ENCODE measurements at places on chromosomes 16 and 17.
A peak's percentile ranks its signal among the peaks of the same experiment; 100 is the strongest.

GRCh38 chr16:49855280-49855821 lies 561 bp downstream of the ZNF423 start:
- DNase-seq = no peak

GRCh38 chr17:18382441-18383078 lies 5.0 kb downstream of the EVPLL start:
- DNase-seq = no peak

DNA sequence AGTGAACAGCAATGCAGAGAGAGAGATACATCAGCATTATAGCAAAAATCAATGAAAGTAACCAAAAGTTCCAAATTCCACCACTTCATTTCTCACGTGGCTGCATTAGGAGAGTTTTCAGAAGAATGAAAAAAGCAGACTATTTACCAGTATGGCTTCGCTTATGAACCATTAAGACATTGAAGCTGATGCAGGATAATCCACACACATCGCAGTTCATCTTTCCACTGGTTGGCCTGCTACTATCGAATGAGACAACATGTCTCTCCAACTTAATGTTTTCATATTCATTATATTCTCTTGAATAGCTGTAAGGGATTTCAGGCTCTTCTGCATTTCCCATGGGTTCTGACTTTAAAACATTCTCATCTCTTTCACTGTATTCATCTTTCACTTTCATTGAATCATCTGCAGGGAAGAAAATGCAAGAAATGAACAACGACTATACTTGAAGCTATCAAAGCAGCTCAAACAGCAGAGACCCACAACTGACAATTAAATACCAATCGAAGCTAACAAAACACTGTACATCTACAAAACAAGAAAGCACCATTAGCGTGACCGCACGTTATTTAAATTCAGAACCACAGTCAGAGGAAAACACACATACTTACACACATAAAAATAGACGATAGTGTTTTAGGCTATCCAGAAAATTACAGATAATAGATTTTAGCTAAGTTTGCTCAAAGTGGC lies 54.9 kb downstream of the GRB7 start:
- DNase-seq = no peak

DNA sequence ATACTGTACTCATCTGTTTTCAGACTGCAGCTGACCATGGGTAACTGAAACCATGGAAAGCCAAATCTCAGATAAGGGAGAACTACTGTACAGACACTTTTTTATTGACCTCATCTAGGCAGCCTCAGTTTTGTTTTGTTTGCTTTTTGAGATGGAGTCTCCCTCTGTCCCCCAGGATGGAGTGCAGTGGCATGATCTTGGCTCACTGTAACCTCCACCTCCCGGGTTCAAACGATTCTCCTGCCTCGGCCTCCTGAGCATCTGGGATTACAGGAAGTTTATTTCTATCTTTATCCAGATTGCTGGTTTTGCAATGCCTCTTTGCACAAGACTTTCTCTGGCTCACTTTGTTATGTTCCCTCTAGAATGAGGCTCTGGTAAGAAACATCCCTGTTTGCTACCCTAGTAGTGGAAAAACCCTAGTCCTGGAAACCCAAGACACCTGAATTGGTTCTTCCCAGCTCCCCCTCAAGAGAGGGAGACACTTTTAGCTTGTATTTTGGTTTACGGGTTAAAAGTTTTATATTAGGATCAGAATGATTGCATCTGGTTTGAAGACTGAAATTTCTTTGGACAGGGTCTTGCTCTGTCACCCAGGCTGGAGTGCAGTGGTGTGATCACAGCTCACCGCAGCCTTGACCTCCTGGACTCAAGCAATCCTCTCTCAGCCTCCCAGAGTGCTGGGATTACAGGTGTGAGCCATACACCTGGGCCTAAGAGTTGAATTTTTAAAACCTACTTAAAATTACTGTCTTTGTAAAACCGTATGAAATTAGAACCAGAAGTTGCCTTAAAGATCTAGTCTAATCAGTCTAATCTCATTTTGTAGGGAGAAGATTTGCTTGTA lies 38.9 kb downstream of the ZNF207 start:
- no peak for DNase-seq

DNA sequence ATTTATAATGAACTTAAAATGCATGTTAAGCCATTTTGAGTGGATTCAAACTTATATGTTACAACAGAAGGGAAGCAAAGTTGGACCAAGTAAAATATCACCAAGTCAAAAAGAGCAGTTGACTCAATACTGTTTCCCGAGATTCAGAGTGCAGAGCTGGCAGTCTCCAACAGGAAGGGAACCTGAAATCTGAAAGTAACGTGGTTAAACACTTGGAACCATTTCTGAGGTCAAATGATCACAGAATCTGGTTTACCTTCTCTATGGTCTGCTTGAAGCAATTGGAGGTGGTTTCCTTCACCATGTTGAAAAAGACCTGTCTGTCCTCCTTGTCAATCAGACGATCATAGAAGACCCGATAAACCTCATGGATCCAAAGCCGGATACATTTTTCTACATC lies 86.5 kb downstream of the LYRM1 start:
- DNase-seq = no peak

DNA sequence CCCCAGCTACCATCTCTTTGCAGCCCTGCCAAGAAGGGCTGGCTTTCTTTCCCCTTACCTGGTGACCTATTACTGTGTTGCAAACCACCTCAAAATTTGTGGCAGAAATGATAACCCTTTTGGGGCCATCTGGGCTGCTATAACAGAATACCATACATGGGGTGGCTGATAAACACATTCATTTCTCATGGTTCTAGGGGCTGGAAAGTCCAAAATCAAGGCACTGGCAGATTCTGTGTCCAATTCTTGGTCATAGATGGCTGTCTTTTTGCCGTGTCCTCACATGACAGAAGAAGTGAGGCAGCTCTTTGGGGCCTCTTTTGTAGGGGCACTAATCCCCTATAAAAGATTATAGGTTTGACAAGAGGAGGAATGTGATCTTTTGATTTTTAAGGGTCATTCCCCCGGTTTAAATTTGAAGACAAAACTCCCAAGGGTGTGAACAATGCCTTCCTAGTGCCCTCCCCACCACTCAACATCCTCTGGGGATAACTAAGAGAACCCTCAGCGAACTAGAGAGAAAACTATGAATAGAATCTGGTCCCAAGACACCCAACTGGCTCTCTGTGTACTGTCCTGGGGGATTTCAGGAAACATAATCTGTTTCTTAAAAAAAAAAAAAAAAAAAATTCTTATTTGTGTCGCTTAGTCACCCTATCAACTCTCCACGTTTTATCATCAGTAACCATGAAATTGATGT lies 1.7 kb upstream of the METTL22 start:
- no peak for DNase-seq

DNA sequence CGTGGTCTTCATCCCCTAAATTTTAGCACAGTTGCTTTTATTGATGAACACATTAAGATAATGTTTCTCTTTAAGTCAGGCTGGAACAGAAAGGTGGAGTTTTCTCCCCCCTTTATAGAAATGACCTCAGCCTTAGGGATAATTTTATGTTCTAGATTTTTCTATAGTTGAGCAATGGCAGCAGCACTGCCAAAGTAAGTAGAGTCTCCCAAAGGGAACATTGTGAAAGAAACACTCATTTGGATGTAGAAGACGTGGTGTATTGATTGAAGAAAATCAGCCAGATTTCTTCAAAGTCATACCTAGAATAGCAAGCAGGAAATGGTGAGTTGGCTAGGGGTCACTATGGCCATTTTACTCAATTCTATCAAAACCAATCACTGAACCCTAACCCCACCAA lies 122.5 kb downstream of the DNAH9 start:
- no peak for DNase-seq

DNA sequence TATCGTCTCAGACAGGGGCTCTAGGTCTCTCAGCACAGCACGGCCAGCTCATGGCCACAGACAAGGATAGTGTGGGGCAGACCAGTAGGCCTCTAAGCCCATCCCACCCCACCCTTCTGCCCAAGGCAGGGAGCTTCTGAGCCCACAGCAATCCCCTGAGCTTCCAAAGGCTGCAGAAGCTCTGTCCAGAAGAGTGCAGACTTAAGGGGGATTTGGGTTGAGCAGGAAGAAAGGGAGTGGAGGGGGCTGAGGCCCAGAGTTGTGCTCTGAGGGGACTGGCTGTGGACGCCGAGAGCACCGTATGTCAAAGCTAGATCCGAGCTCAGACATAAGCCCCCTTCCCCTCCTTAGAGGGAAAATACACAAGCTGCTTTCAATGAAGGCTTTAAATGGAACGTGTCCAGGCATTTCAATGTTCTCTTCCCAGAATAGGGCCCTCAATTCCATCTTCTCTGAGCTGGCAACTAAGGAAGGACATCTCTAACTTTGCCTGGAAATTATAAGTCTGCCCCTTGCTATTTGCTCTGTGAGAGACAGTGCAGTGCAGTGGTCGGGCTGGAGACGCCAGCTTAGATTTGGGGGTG lies 116.4 kb upstream of the RPL38 start:
- no peak for DNase-seq

DNA sequence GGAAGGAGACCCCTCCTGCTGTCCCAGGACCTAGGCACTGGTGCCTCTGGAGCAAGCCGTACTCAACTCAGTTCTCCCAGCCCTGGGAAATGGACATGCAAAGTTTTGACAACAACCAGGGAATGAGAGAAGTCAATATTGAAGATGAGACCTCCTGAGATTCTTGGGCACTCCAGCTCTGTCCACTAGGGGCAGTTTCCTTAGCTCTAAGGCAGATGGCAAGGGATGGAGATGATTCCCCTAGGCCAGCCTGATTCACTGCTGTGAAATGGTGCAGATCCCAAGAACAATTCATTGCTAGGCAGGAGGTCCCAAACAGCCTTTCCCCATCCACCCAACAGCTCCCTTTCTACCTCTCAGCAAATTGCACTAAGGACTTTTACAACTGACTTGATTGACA lies 20.5 kb upstream of the SDR42E2 start:
- DNase-seq = peak; percentile 28

- no peak for DNase-seq
Observed at GRCh38 chr17:28689011-28689410, 22.7 kb downstream of the PROCA1 start.

DNA sequence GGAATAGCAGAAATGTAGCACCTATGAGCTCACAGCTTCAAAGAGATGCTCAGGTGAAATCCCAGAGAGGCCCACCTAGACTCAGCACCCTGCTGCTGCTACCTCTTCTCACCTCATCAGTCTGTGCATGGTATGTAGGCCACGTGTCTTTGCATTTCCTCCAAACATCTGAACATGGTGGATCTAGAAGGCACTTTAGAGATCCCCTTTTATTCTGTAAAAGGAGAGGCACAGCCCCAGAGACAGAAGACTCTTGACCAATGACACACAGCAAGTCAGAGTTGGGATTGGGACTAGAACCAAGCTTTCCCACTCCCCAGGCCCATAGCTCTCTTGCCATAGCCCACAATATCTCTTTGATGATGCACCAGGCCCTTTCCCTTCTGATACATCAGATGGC lies 19.4 kb upstream of the NKD1 start:
- no peak for DNase-seq

- peak; percentile 37 for DNase-seq
Observed at GRCh38 chr16:66933776-66934137, 445 bp downstream of the CIAO2B start.

DNA sequence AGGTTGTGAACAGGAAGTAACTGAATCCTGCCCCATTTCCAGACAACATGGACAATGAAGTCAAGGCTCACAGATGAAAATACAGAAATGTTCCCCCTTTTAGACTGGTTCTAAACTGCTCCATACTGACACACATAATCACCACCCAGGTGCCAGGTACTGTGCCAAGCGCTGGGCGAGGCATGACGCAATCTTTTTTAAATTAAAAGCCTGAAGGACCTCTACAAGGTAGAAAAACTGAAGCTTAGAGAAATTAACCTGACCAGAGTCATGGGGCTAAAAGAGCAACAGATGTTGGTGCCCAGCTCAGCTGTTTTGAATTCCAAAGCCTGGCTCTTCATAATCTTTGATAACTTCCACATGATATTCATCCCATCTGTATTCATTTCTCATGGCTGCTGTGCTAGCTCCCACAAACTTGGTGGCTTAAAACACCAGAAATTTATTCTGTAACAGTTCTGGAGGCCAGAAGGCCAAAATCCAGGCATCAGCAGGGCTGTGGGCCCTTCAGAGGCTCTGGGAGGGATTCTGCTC lies 4.9 kb upstream of the RAB11FIP4 start:
- DNase-seq = no peak

GRCh38 chr17:34252444-34253138 lies 2.5 kb upstream of the CCL2 start:
- DNase-seq = peak; percentile 38

- DNase-seq = no peak
Observed at GRCh38 chr16:17632667-17633066, 161.9 kb upstream of the XYLT1 start.

- no peak for DNase-seq
Observed at GRCh38 chr16:67517661-67518423, 10.8 kb upstream of the RIPOR1 start.

- no peak for DNase-seq
Observed at GRCh38 chr16:68894714-68895113, 51.4 kb downstream of the TANGO6 start.

DNA sequence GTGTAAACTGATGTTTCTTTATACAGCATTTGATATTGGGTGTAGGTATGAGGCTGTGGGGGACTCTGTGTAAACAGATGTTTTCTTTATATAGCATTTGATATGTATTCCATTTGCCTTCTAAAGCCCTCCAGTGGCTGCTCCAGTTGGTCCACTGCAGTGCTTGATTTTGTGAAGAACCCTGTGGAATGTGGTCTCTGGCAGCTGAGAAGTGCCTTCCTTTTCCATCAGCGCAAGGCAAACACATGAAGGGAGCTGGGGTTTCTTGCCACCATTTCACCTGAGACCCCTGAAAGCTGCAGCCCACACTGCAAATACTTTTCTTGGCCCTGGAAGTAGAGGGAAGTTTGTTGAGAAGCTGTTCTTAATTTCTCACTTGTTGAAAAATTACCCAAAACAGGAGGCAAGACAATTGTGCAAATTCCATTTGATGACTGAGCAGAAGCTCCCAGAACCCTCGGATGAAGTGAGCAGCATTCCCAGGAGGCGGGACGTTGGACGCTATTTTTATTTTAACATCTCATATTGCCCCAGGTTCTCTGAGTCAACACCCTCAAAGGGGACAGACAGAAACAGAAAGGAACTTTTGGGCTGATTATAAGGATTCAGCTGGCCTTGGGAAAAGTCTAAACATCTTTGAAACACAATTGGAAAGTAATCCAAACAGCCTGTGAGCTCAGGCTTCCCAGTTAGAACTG lies 158.5 kb upstream of the RPH3AL start:
- no peak for DNase-seq

DNA sequence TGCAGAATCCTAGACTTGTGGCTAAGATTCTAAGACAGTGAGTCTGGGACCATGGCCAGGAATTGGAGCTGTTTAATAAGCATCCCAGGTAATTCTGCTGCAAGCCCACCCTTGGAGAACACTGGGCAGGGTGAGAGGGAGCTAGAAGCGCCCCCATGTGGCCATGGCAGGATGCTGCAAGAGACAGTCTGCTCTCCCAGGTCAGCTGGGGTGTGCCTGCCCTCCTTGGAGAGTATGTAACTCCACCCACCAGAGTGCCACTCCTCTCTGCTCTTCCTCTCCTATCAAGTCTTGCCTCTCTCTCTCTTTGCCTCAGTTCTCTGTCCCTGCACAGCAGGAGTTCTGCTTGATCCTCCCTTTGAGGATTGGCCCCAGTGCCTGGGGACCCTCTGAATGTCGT lies 14.9 kb downstream of the RCVRN start:
- peak; percentile 51 for DNase-seq

All from HTR-8/SVneo (cell line).